ENCODE measurements at places on chromosomes 2 and 18.

GRCh38 chr18:75456199-75456631 lies 28.7 kb upstream of the SMIM21 start:
- no peak for DNase-seq

DNA sequence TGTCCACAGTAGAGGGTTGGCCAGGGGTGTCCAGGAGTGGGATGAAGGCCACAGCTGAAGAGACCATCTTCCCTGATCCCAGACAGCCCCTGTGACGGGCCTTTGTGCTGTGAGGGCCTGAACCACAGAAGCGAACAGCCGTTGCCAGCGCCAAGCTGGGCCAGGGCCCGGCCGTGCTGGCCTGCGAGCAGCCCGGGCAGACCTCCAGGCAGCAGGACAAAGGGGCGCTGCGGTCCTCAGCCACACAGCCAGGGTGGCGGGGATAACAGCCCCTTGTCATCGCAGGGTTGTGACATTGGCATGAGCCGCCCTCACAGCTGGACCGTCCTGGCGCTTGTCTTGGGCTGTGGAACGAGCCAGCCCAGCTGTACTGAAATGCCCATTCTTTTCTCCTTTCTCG lies 161.1 kb downstream of the FAM210A start:
- DNase-seq = peak; percentile 61

- no peak for DNase-seq
These were observed 9.2 kb upstream of the HK2 start for GRCh38 chr2:74824679-74825078.

DNA sequence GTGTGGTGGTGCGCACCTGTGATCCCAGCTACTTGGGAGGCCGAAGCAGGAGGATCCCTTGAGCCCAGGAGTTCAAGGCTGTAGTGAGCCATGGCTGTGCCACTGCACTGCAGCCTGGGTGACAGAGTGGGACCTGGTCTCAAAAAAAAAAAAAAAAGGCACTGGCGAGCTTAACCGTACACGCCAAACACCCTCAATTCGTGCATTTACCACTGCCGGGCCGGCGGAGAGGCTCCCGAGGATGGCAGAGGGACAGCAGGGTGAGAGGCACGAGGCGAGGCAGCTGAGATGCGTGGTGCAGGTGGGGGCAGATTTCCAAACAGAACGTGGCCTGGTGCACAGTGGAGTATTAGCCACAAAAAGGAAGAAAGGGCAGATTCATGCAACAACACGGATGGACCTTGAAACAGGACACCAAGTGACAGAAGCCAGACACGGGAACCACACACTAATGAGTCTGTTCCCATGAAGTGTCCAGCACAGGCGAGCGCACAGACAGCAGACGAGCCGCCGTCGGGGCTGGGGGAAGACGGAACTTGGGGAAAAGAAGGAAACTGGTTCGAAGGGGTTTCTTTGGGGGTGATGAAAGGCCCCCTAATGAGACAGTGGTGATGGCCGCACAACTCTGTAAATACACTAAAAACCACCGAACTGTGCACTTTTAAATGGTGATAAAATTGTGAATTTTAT lies 27.4 kb downstream of the SLC66A2 start:
- no peak for DNase-seq

GRCh38 chr18:61855449-61856378 lies 37.1 kb downstream of the RNF152 start:
- no peak for DNase-seq
